ENCODE measurements at places on chromosomes 6 and 20.

DNA sequence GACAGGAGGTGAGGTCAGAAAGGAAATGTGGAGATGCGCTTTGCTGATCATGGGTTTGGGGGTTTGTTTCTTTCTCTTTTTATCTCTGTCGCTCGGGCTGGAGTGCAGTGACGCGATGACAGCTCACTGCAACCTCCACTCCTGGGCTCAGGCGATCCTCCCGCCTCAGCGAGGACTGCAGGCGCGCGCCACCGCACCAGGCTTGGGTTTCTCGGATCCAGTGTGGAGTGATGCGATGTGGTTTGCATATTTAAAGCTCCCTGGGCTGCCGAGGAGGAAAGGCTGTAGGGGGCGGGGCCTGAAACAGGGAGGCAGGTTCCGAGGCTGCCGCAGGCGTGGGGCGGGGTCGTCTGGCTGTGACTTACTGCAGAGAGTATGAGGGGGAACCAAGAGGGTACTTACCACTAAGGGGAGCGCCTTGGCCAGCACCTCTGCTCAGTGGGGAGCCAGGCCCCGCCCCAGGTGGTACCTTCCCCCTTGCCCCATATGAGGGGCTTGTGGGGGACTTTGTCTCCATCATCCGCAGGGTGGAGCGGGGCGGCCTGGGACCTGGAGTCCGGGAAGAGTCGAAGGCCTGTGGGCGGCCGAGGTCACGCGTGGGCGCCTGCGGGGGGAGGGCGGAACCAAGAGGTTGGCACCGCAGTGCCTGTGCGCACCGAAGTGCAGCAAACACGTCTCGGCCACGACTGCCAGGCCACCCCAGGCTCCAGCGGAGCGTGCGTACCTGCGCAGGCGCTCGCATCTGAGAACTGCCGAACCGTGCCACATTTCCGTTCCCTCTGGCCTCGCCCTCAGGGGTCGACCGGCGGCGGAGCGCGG, 12.7 kb upstream of the BAK1 start:
- DNase-seq = no peak

DNA sequence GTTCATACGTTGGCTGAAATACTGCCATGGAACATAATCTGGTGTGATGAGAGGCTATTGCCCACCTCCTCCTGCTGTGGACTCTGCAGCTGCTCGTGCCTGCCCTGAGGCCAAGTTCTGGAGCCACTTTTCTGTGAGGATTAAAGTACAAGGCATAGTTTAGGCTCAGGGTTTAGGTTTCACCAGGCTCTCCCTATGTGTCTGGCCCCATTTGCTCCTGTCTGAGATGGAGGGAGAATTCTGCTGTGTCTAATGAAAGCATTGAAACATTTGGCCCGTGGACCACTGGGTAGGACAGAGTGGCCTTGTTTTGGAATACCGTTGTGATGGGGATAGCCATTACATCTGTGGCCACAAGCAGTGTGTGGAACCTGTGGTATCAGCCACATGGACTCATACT, 5.9 kb downstream of the WRNIP1 start:
- DNase-seq = no peak

GRCh38 chr6:167793421-167793820, 33.3 kb upstream of the AFDN start:
- no peak for DNase-seq

- DNase-seq = no peak
These were observed 14.4 kb downstream of the PTPRA start for GRCh38 chr20:2887715-2888114.

- DNase-seq = no peak
These were observed 210.9 kb downstream of the FNDC1 start for GRCh38 chr6:159380114-159380513.

GRCh38 chr6:110083875-110084585, 95.4 kb downstream of the WASF1 start:
- no peak for DNase-seq

DNA sequence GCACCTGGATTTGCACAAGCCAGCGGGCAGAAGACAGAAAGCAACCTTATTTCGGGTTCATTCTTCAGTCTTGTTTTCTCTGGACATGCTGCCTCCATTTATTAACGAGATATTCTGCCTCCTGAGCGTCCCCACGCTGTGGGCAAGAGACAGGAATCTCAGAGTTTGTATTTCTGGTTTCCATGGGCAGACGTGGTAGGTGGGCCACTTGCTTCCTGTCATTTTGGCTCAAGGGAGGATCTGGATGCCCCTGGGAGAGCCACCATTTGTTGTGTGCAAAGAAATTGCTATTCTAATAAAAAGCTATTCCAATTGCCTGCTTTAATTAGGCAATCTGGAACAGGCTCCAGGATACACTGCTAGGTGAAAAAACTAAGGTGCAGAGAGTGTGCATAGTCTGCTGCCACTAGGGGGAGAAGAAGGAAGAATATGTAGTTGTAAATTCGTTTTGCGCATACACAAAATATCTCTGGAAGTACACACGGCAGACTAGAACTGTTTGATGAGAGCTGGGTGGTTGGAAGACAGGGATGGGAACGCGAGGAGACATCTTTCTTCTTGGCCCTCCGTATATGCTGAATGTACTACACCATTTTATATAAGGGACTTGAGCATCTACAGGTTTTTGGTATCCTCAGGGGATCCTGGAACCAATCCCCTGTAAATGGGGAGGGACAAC, 30.1 kb upstream of the SLC16A10 start:
- DNase-seq = no peak

GRCh38 chr20:10558635-10559187, 115.1 kb downstream of the JAG1 start:
- DNase-seq = no peak

DNA sequence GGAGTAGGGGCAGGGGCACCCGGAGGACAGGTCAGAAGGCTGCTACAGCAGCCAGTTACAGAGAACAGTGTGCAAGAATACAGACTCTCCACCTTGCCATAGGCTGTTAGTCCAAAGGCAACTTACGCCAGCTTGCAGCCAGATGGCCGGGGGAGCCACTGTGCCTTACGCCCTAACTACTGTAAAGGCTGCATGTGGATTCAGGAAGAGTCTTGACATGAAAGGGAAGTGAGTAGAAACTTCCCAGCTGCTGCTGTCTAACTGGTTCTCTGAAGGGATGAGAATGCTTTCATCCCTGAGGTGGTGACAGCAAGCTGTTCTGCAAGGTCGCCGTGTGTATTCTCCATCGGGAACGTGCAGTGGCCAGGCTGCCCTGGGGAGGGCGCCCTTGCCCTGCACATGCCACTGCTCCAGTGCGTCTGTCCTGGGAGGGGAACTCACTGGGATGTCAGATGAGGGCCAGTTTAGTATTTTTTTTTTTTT, 46.1 kb downstream of the LYRM4 start:
- DNase-seq = no peak

DNA sequence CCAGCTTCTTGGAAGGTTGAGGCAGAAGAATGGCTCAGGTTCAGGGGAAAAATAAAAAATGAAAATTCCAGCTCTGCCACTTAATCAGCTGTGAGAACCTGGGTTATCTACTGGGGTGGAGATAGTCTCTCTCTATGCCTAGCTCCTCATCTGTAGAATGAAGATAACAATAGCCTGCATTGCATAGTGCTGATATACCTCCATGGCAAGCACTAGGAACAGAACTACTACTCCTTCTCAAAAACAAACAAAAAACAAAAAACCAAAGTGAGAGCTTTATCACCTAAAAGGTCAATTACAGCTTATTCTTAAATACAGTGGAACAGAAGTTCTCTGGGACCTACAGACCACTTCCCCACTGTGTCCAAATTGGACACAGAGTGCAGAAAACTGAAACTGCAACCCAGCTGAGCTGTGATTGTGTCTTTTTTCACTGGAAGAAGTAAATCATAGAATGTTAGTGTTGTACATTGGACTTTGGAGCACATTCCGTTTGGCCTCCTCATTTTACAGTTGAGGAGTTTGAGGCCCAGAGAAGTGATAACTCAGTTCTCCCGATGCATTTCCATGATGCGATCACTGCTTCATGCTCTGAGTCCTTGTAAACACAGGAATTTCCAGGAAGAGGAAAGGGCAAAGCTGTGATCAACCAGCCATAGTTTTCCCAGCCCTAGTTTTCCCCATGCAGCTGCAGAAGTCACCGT, 23.3 kb downstream of the MTFR2 start:
- no peak for DNase-seq

DNA sequence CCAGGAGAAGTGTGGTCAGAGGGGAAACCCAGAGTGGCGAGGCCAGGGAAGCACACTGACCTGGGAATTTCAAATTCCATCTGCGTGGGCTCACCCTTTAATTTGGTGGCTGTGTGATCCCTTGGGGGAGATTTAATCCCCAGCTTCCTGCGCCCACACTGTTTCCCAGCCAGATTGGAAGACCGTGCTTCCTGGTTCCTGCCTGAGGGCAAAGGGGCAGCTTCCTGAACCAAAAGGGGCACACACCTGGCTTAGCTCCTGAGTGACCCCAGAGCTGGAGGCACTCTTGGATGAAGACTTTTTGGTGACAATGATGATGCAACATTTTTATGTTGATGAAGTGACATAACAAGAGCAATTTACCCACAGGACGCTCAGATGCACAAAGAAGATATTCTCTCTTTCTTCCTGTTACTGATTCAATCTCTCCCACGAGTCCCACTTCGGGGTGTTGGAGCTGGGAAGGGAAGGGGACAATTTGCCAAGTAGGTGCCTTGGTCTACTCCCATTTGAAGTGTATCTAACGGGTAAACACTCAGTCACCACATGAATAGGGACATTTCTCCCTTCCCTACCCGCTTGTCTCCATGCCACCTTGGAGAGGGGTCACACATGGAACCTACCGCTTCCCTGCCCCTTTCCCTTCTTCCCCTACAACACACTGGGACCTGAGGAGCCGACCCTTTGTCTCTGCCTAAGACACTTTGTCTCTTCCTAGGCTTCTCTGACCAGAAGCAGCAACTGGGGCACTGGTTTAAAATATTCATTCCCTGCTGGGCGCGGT, 28.6 kb upstream of the CDKN1A start:
- DNase-seq = no peak

- DNase-seq = no peak
These were observed 113.1 kb downstream of the MBOAT1 start for GRCh38 chr6:20099156-20099555.

DNA sequence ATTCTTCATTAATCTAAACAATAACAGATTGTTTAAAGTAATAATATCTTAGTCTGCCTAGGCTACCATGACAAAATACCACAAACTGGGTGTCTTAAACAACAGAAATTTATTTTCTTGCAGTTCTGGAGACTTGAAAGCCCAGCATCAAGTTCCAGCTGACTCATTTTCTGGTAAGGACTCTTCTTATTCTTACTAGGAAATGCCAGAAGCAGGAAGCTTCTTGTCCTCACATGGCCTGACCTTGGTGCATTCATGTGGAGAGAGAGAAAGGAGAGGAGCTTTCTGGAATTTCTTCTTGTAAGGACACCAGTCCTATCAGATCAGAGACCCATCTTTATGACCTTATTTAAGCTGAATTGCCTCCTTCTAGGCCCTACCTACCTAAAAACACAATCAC, 110.5 kb downstream of the ANKRD60 start:
- DNase-seq = no peak

GRCh38 chr6:15522026-15522425, 140.8 kb downstream of the DTNBP1 start:
- DNase-seq = no peak

- no peak for DNase-seq
These were observed 489.5 kb downstream of the CDH26 start for GRCh38 chr20:60447703-60448102.

GRCh38 chr20:45581702-45582101, 2.6 kb upstream of the WFDC8 start:
- DNase-seq = no peak

All from dorsolateral prefrontal cortex (tissue), 122 donors.